ENCODE measurements at places on chromosomes 6 and 20. TPM values are rescaled to one million over a fixed set of nuclear protein-coding genes. Genes with fewer than 3 reads are reported as not detected.

The COL20A1 gene
- total RNA-seq, result 0.34 TPM

The SLC24A3 gene
- not detected for total RNA-seq

DNA sequence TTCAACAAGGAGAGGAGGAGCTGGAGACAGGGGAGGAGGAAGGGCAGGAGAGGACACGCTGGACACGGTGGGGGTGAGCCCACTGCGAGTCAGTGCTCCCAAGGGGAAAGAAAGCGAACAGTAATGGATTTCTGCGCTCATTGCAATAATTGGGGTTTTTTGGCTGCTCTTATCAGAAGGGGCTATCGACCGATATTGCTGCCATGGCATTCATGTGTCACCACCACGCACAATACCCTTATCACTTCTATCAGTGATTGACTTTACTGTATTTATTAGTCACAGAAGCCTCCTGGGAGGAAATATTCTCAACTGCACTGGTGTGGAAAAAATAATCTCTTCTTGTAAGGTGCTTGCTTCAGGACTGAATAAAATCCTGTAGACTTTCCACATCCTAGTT, 55.8 kb downstream of the CEP43 start:
- H3K36me3 ChIP-seq, result no peaks in the 10 kb centered on the region
- DNase-seq, result no peak
- no peak overlapping the region for H3K4me3 ChIP-seq
- no peak overlapping the region for H3K27ac ChIP-seq
- no peaks in the 10 kb centered on the region for H3K27me3 ChIP-seq

GRCh38 chr6:122360809-122361208, 38.6 kb upstream of the HSF2 start:
- no peak overlapping the region for H3K27ac ChIP-seq
- H3K4me1 ChIP-seq, result no peaks in the 10 kb centered on the region
- no peaks in the 10 kb centered on the region for H3K36me3 ChIP-seq
- no peak overlapping the region for H3K4me3 ChIP-seq
- H3K27me3 ChIP-seq, result no peaks in the 10 kb centered on the region

DNA sequence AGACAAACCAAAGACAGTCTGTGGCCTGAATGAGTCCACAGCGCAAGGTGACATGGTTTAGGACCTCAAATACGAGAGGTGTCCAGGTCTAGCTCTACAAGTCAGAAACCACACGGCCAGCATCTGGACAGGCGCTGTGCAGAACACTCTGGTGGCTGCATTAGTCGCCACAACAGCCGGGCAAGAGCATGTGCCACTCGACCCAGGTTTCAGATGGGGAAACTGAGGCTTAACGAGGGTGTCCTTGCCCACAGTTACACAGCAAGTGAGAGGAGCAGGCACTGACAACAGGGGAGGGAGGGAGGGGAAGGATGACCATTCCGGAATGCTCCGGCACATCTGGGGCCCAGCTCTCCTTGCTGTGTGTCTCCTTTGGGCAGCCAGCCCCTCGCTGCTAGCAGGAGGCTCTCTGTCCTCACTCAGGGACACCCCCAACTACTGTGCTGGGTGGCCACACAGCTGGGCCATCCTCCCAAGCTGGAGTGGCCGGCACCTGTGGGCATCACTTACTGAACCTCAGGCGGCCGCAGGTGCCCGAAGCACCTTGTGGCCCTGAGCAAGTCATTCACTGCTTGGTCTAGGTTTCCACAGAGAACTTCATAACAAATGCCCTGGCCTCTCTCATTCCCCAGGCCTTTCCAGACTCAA, 6.6 kb downstream of the DLL1 start:
- H3K27me3 ChIP-seq, result no peaks in the 10 kb centered on the region
- no peak overlapping the region for H3K4me3 ChIP-seq
- no peak overlapping the region for H3K27ac ChIP-seq
- no peaks in the 10 kb centered on the region for H3K36me3 ChIP-seq
- DNase-seq, result no peak

GRCh38 chr6:85428486-85428885, 21.4 kb upstream of the NT5E start:
- H3K36me3 ChIP-seq, result no peaks in the 10 kb centered on the region
- H3K4me1 ChIP-seq, result no peaks in the 10 kb centered on the region
- DNase-seq, result no peak
- no peak overlapping the region for H3K4me3 ChIP-seq

- H3K4me3 ChIP-seq, result no peak overlapping the region
- no peaks in the 10 kb centered on the region for H3K27me3 ChIP-seq
- peaks cover 17% of the 10 kb centered on the region for H3K4me1 ChIP-seq
- no peak for DNase-seq
Observed at GRCh38 chr6:39197521-39197920, 31.8 kb downstream of the KCNK5 start.

GRCh38 chr6:75409928-75410327, 83.7 kb downstream of the FILIP1 start:
- H3K4me3 ChIP-seq, result no peak overlapping the region
- H3K4me1 ChIP-seq, result no peaks in the 10 kb centered on the region
- no peaks in the 10 kb centered on the region for H3K36me3 ChIP-seq
- DNase-seq, result no peak
- H3K27ac ChIP-seq, result no peak overlapping the region

GRCh38 chr6:15269011-15269410, 23.1 kb downstream of the JARID2 start:
- no peaks in the 10 kb centered on the region for H3K36me3 ChIP-seq
- no peak overlapping the region for H3K4me3 ChIP-seq
- H3K27ac ChIP-seq, result no peak overlapping the region
- H3K4me1 ChIP-seq, result no peaks in the 10 kb centered on the region

DNA sequence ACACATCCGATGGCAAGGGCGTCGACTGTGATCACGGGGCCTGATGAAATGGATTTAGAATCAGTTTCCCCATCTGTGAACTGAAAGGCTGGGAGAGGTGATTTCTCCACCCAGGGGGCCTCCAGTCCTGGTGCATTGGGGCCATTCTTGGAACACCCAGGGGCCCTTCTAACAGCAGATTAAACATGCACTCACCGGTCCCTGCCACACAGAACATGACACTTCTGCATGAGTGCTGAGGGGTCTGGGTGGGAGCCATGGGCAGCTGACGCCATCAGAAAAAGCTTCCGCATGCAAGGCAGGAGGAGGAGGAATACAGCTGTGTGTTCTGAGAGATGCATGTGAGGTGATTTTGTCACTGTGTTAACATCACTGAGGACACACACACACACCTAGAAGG, 26.8 kb downstream of the DLL1 start:
- no peak for DNase-seq
- peaks cover 10% of the 10 kb centered on the region for H3K4me1 ChIP-seq
- no peaks in the 10 kb centered on the region for H3K27me3 ChIP-seq
- H3K4me3 ChIP-seq, result no peak overlapping the region
- no peak overlapping the region for H3K27ac ChIP-seq
- no peaks in the 10 kb centered on the region for H3K36me3 ChIP-seq

- H3K4me1 ChIP-seq, result no peaks in the 10 kb centered on the region
- no peak for DNase-seq
- no peak overlapping the region for H3K4me3 ChIP-seq
Observed at GRCh38 chr20:24584538-24585356, 115.3 kb downstream of the SYNDIG1 start.

DNA sequence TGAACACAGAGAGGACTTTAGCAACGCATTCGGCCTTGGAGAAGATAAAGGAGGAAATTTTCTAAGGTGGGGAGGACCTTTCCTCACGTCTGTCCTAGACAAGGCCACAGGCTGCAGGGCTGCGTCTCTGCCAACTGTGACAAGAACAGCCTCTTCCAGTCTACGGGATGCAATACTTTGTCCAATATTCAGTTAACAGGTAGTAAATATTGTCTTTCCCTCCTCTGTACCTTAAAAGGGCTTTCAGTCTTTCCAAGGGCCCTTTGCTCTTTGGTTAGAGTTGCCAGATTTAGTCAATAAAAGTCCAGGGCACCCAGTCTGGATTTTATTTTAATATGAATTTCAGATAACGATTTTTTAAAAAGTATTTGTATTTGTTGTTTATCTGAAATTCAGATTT, 78.2 kb downstream of the ELOVL4 start:
- H3K4me3 ChIP-seq, result no peak overlapping the region
- no peaks in the 10 kb centered on the region for H3K27me3 ChIP-seq
- no peak for DNase-seq

DNA sequence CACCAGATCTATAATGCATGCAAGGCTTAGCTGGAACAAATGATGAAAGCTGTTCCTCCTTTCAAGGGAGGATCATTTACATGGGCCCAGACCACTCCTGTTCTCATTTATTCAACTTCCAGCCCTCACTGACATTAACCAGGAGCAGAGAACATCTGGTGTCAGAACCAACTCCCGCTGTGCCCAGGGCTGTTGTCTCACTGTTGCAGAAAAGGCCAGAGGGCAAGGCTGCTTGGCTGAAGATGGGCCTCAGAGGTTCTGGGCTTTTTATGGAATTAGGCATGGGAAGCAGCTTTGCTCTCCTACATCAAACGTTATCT, 164.2 kb downstream of the GMPR start:
- H3K36me3 ChIP-seq, result no peaks in the 10 kb centered on the region
- H3K4me3 ChIP-seq, result no peak overlapping the region
- no peaks in the 10 kb centered on the region for H3K27me3 ChIP-seq
- H3K27ac ChIP-seq, result no peak overlapping the region
- H3K4me1 ChIP-seq, result no peaks in the 10 kb centered on the region
- no peak for DNase-seq

DNA sequence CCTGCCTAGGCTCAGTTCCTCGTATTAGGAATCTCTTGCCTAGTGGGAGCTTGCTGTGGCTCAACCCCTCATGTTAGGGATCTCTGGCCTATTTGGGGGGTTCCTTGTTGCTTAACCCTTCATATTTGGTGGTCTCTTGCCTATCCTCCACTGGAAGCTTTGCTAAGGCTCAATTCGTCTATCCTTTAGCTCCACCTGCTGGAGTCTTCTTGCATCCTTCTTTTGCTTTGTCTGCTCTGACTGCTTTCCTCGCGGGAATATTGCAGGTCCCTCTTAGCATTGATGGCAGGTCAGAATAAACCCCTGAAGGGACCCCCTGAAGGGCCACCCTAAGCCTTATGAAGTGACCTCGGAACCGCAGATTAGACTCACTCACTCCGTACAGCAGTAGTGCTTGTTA, 203.0 kb upstream of the TBX18 start:
- H3K36me3 ChIP-seq, result no peaks in the 10 kb centered on the region
- peak; percentile 48 for DNase-seq
- H3K27ac ChIP-seq, result no peak overlapping the region
- H3K27me3 ChIP-seq, result peaks cover 2% of the 10 kb centered on the region

GRCh38 chr6:14751645-14752175, 494.2 kb upstream of the JARID2 start:
- no peak overlapping the region for H3K27ac ChIP-seq
- H3K4me3 ChIP-seq, result no peak overlapping the region
- H3K36me3 ChIP-seq, result no peaks in the 10 kb centered on the region
- DNase-seq, result no peak
- no peaks in the 10 kb centered on the region for H3K27me3 ChIP-seq

GRCh38 chr6:120875900-120876299, 458.4 kb downstream of the TBC1D32 start:
- H3K36me3 ChIP-seq, result no peaks in the 10 kb centered on the region
- H3K4me1 ChIP-seq, result no peaks in the 10 kb centered on the region
- no peak for DNase-seq
- H3K27ac ChIP-seq, result no peak overlapping the region
